ENCODE measurements at places on chromosomes 2 and 18. TPM values are rescaled to one million over a fixed set of nuclear protein-coding genes. Genes with fewer than 3 reads are reported as not detected.
A peak's percentile ranks its signal among the peaks of the same experiment; 100 is the strongest.

GRCh38 chr2:204827701-204828590 is 282.7 kb downstream of the PARD3B start:
- DNase-seq: no peak

DNA sequence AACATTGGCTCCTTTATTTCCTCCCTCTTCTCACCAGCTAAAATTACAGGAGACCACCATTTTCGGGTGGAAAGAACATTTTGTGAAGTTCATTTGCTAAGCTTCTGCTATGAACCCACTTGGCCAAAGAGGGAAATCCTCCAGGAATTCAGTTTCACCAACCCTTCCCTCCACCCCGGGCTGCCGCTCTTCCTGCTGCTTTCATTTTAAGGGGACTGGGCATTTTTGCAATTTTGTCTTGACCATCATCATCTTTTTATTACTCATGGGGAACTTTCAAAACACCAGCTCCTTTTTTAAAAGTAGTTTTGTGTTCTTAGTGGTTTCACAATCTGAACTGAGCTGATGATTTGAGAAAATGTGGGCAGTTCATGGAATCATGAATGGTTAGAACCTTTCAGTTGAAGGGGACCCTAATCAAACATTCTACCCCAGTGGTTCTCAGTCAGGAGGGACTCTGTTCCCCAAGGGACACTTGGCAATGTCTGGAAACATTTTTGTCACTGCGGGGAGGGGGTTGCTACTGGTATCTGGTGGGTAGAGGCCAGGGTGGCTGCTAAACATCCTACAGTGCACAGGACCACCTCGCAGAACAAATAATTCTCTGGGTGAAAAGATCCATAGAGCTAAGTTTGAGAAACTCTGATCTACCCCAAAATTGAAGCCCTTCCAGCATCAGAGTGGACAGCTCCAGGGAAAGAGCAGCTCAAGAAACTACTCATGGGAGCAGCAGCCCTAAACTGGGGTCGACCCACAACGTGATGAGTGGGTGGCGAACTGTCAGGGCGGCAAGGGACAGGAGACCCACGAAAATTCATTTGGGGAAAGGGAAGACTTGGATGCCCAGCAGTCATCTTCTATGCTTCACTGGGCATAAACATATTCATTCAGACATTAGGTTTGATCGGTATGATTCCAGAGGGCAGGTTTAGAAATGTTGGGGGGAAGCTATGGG is 92.9 kb downstream of the ACKR3 start:
- DNase-seq: no peak

DNA sequence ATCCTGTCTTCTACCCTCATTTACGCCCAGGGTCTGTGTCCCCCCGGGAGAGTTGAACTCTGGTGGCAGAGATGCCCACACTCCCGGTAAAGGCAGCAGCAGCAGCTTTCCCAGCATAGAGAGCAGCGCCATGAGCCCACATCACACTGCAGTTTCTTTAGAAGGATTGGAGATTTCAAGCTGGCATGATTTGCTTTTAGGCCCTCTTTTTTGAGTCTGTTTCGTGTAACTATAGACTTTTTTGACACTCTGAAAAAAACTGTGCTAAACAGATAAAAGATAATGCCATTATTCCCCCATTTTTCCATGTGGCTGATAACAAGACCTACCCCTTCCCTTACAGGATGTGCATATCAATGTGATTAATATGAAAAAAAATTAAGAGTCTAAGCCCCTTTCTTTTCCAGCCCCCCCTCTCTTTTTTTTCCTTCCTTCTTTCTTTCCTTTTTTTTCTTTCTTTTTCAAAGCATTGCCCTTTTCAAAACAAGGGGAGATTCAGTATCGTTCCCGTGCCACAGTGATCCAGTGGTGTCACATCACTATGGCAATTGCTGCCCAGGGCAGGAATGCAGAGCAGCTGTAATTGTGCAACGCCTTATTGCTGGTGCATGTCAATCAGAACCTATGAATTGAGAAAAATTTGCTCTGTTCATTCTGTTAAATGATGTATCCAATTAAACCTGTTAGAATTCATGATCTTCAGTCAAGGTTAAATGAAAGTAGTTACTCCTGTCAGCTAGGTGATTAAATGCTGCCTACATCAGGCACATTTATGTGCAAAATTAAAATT is 104.5 kb downstream of the CDCA7 start:
- no peak for DNase-seq

DNA sequence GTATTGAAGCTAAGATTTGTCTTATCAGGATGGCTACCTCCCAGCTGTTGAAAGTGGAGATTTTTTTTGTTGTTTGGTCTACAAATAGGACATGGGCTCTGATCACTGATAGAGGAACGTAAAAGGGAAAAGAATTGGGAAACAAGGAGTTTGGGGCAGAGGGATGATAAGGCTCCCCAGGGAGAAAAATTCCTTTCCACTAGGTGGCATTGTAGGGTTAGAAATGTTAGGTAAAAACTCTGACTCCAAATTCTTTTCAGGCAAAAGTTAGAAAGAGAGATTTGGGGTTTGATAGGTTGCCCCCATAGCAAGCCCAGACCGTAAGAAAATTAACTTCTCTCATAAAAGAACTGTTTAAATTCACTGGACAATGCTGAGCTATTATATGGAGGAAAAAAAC is 19.8 kb downstream of the CMPK2 start:
- DNase-seq: no peak

- no peak for DNase-seq
These were observed 49.9 kb downstream of the ZAP70 start for GRCh38 chr2:97763176-97763845.

DNA sequence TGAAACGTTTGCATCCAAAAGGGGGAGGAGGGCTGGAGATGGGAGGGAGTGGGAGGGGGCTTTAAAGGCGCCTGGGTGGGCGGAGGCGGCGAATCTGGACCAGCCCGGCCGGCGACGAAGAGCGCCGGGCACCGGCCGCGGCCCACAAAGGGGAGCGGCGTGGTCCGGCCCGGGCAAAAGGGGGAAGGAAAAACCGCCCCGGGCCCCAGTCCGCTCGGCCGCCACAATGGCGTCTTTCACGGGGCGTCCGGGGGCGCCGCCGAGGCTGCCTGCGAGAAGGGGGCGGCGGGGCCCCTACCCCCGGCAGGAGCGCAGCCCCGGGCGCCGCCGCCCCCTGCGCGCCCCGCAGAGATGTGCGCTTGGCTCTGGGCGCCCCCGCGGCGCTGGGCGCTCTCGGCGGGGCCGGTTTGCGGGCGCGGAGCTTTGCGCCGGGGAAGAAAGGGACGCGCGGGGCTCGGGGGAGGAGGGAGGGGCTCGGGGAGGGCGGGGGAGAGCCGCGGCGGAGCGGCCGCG is 108.1 kb upstream of the KCTD1 start:
- DNase-seq: no peak

GRCh38 chr2:42931146-42931817 is 138.9 kb upstream of the HAAO start:
- DNase-seq: peak; percentile 21

DNA sequence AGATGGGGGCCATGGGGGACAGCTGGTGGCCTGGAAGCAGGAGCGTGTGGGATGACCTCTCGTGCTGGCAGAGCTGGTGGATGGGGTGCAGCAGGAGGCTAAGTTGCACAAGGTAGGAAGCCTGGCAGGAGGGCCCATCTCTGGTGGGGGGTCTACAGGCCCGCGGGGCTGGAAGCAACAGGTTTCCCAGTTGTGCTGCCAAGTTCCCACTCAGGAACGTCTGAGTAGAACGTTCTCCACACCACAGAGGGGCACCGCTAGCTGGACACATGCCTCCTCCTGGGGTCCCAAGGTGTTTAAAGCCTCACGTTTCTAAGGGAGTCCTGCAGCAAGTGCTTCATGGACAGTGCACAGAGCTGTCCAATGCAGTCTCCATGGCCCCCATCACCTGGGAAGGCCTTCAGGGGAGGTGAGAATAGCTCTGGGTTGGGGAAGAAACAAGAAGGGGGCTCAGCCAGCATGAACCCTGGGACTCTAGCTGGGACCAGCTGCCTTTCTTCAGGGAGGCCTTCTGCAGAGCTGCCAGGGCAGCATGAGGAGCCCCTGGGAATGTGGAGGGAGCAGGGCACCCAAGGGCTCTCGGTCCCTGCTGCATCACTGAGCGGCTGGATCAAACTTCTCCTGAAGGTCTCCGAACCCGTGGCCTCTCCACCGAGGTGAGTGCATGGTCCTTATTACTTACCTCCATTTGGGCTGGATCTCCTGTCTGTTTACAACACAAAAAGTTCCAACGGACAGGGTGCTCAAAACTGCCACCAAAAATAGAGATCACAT is 80.0 kb downstream of the TWIST2 start:
- DNase-seq: no peak

- DNase-seq: no peak
These were observed 1.3 kb downstream of the TANC1 start for GRCh38 chr2:158969715-158970240.

RALBP1 gene
- total RNA-seq: 112 TPM

FEV gene
- total RNA-seq: not detected

YWHAQ gene
- 268 TPM for total RNA-seq

DNA sequence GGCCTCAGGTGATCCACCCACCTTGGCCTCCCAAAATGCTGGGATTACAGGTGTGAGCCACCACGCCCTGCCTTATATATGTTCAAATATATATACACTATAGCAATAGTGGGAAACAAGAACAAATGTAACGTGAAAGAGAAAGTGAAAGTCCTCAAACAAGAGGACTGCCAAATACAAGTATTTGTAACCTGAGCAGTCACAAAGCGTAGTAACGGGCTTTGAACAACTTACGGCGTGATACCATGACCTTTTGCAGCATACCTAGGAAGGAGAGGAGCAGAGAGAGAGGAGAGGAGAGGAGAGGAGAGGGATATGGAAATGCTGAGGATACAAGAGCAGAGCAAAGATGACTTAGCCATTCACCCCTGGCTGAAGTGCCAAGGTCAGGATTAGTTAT is 113.8 kb upstream of the RGPD4 start:
- no peak for DNase-seq

LCLAT1 gene
- total RNA-seq: 19.6 TPM

GRCh38 chr2:159760326-159760725 is 37.7 kb downstream of the CD302 start:
- no peak for DNase-seq

GALNT14 gene
- 25.6 TPM for total RNA-seq

SEC11C gene
- 64.9 TPM for total RNA-seq

NAT8 gene
- total RNA-seq: not detected

ALPG gene
- not detected for total RNA-seq

DNA sequence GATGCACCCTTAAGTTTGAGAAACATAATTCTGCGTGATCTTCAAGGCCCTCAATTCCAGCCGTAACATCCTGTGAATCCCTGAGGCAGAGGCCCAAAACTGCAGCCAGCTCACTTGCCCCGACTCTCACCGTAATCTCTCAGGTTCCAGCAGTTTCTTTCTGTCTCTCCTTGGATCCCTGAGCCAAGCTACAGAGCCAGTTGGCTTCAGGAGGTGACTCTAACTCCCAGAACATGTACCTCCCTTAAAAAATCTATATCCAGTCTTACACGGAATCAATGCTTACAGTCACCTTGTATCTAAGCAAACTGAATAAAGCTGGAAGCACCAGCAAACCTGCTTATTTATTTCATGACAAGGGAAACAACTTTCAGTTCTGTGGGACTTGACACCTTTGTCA is 300.4 kb downstream of the SETBP1 start:
- DNase-seq: no peak

- DNase-seq: no peak
These were observed 9.9 kb upstream of the YPEL5 start for GRCh38 chr2:30136764-30137444.

GRCh38 chr2:146209842-146210275 is 1635.0 kb upstream of the ACVR2A start:
- DNase-seq: no peak

DNA sequence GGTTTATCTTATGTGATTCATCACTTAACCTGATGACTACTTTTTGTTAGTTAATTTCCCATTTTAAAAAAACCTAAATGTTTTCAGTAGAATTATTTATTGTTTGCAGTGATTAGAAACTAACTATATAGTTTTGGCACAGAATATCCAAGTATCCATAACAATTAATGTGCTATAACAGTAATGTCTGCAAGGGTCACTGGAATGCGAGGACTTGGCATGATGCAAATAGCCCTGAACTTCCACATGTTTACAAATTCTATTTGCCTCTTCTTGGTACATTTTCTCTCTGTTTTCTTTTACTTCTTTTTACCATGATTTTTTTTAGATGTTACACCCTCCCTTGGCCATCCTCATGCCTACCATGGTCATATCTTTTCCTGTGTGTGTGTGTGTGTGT is 49.3 kb upstream of the GALNT3 start:
- no peak for DNase-seq

PLCL1 gene
- not detected for total RNA-seq

GRCh38 chr2:102278720-102279390 is 32.5 kb upstream of the IL1RL1 start:
- no peak for DNase-seq

SLC20A1 gene
- total RNA-seq: 86.1 TPM

DNA sequence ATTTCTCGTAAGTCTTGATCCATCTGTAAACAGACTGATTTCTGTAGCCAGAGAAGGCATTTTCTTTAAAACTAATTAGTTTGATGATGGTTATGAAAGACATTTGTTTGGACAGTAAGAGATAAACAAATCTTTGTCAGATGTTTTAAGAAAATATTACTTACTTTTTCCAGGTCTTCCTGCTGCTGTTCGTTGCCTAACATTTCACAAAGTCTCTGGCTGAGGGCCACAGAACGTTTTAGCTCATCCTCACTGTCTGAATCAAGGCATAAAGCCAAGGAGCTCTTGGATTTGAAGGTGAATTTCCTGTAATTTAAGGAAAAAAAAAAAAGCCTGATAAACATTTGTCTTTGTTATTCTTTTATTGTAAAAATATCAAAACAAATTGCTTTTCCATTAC is 57.8 kb downstream of the VIL1 start:
- DNase-seq: no peak

DNA sequence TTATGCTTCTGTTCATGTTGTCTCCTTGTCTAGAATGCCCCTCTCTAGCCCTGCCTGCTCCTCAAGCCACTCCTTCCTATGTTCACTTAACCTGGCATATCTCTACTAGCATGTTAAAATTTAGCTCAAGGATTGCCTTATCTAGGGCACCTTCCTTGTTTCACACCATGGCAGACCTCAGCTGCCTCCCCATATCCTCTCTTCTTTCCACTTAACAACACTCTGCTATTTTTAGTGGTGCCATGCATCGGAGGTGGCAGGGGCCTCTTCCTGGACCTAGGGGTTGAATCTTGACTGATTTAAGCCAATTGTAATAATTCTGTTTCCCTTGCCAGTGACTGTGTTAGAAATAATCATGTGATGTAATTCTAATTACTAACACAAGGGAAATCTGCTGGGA is 36.9 kb upstream of the FAM98A start:
- no peak for DNase-seq

- DNase-seq: no peak
These were observed 22.9 kb downstream of the POLR1A start for GRCh38 chr2:86082756-86083155.

FN1 gene
- 1.3 TPM for total RNA-seq

TAF1B gene
- 35.3 TPM for total RNA-seq

CCDC178 gene
- total RNA-seq: not detected

- DNase-seq: peak; percentile 81
These were observed at the start of gene RASGRP3 for GRCh38 chr2:33476131-33476792. TSS of gene RASGRP3 (plus strand) at chr2:33476649. CDS start at chr2:33515137, 38,488 bp downstream.

- peak; percentile 50 for DNase-seq
These were observed 2.0 kb downstream of the CNNM4 start for GRCh38 chr2:96762529-96763311.

GRCh38 chr18:46609048-46609447 is 48.0 kb downstream of the LOXHD1 start:
- no peak for DNase-seq

HOXD13 gene
- not detected for total RNA-seq

MARCHF4 gene
- not detected for total RNA-seq

GRCh38 chr18:2654928-2655177 is 673 bp upstream of the SMCHD1 start:
- no peak for DNase-seq

Data from OCI-LY7 (cell line).